Naive B cell (primary cell): ENCODE measurements at places on chromosomes 11 and 22. TPM values are rescaled to one million over a fixed set of nuclear protein-coding genes. Genes with fewer than 3 reads are reported as not detected.

DNA sequence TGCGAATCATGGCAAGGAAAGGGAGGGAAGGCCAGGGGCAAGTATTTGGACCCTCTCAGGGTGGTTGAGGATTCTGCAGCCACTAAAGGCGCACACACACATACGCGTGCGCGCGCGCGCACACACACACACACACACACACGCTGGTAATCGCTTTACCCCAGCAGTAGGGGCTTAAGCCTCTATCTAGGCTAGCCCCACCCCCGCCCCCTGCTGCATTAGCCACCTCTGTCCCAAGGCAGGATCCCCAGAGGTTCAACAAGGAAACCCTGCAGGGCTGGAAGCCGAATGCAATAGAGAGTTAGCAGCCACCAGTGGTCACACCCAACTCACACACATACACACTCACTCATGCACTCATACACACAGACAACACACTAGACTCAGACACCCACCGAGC is 28.6 kb upstream of the ELFN2 start:
- DNase-seq, result no peak
- H3K27me3 ChIP-seq, result no peaks in the 10 kb centered on the region
- H3K4me3 ChIP-seq, result no peak overlapping the region
- peaks cover 10% of the 10 kb centered on the region for H3K4me1 ChIP-seq

The RIMBP3B gene
- polyA plus RNA-seq, result 0.13 TPM

DNA sequence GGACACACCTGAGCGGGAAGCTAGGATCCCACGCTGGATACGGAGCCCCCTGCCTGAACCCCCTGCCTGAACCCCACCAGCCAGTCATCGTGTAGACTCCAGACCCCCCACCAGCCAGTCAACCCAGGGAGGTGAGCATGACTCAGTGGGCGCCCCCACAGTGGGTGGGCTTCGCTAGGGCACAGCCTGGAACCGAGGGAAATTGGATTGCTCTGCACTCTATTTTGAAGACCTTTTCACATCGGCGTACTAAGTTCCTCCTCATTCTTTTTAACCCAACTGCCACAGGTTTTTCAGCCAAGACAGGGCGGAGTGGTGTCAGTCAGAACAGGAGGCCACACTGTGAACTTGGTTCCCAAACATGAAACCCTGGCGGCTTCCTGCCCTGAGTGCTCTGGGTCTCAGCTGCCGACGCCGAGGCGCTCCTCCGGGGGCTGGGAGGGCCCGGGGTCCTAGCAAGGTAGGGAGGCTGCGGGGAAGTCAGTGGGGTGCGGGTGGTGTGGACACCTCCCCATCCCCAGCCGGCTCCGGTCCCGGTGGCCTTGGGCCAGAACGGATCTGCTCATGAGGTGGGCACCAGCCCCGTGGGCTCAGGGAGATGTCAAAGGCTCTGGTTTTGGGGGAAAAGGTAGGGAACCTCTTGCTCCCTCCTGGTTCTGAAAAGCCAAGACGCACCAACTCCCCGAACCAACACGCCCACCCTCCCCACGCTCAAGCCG is 57.0 kb downstream of the BRD1 start:
- DNase-seq, result no peak
- peaks cover 8% of the 10 kb centered on the region for H3K4me1 ChIP-seq
- no peaks in the 10 kb centered on the region for H3K27me3 ChIP-seq
- H3K27ac ChIP-seq, result peak overlapping the region; percentile 54
- peaks cover 8% of the 10 kb centered on the region for H3K36me3 ChIP-seq

- H3K4me3 ChIP-seq, result no peak overlapping the region
- no peak overlapping the region for H3K27ac ChIP-seq
- H3K36me3 ChIP-seq, result no peaks in the 10 kb centered on the region
- no peak for DNase-seq
- peaks cover 17% of the 10 kb centered on the region for H3K4me1 ChIP-seq
Observed at GRCh38 chr11:2562890-2563212, 118.0 kb downstream of the KCNQ1 start.

The SCGB1C1 gene
- not detected for polyA plus RNA-seq

GRCh38 chr11:64809781-64810241 is 540 bp downstream of the MEN1 start:
- no peaks in the 10 kb centered on the region for H3K36me3 ChIP-seq
- H3K27ac ChIP-seq, result peak overlapping the region; percentile 93
- H3K4me3 ChIP-seq, result peak overlapping the region; percentile 97
- DNase-seq, result no peak
- peaks cover 46% of the 10 kb centered on the region for H3K4me1 ChIP-seq
- no peaks in the 10 kb centered on the region for H3K27me3 ChIP-seq

The LMO2 gene
- polyA plus RNA-seq, result 12.7 TPM

The FADS1 gene
- 14.0 TPM for polyA plus RNA-seq

GRCh38 chr11:129222158-129222557 is 30.0 kb upstream of the ARHGAP32 start:
- no peak overlapping the region for H3K27ac ChIP-seq
- H3K27me3 ChIP-seq, result no peaks in the 10 kb centered on the region
- no peak for DNase-seq
- H3K36me3 ChIP-seq, result peaks cover 24% of the 10 kb centered on the region
- peaks cover 3% of the 10 kb centered on the region for H3K4me1 ChIP-seq

GRCh38 chr22:20143883-20144665 is 6.8 kb downstream of the CCDC188 start:
- no peak overlapping the region for H3K27ac ChIP-seq
- no peaks in the 10 kb centered on the region for H3K36me3 ChIP-seq
- H3K4me3 ChIP-seq, result no peak overlapping the region
- H3K27me3 ChIP-seq, result no peaks in the 10 kb centered on the region

DNA sequence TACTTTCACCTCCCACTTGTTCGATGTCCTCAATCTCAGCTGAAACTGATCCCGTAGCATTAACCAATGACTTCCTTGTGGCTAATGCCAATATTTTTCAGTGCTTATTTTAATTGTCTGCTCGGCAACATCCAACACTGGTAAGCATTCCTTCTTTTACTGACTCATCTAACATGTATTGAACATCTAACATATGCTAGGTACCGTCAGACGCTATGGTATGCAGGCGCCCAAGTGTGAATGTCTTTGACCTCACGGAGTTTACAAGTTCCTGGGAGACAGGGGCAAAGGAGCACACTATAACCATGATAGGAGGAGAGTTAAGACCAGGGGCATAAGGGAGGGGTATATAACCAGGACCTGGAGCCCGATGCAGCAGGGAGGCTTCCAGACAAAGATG is 1.7 kb downstream of the BRMS1 start:
- no peak for DNase-seq
- H3K4me3 ChIP-seq, result peak overlapping the region; percentile 99
- no peaks in the 10 kb centered on the region for H3K27me3 ChIP-seq

The MS4A3 gene
- polyA plus RNA-seq, result not detected

The DERL3 gene
- 25.6 TPM for polyA plus RNA-seq

DNA sequence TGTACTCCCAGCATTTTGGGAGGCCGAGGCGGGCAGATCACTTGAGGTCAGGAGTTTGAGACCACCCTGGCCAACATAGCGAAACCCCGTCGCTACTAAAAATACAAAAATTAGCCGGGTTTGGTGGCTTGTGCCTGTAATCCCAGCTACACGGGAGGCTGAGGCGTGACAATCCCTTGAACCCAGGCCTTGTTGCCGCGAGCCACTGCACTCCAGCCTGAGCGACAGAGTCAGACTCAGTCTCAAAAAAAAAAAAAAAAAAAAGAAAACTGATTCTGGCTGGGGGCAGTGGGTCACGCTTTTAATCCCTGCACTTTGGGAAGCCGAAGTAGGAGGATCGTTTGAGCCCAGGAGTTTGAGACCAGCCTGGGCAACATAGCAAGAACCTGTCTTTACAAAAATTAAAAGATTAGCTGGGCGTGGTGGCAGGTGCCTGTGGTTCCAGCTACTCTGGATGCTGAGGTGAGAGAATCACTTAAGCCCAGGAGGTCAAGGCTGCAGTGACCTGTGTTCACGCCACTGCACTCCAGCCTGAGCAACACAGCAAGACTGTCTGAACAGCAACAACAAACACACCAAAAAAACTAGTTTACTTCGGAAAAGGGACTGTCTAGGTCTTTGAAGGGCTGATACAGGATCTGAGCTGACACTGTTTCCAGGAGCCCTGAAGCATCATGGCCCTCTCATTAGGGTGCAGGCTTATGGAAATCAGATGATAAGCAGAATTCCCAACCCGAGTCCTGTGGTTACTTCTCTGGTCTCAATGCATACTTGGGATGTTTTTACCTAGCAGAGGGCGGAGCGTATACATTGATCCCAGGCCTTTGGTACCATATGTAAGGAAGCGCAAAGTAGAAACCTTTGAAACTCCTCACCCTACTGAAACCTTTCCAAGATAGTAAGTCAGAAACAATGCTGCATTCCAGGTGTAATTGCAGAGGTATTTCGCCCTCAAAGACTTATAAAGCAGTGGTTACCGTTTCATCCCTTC is 1.8 kb upstream of the CHKB start:
- no peaks in the 10 kb centered on the region for H3K36me3 ChIP-seq
- H3K27ac ChIP-seq, result no peak overlapping the region
- no peak for DNase-seq
- H3K27me3 ChIP-seq, result no peaks in the 10 kb centered on the region
- H3K4me1 ChIP-seq, result peaks cover 32% of the 10 kb centered on the region

DNA sequence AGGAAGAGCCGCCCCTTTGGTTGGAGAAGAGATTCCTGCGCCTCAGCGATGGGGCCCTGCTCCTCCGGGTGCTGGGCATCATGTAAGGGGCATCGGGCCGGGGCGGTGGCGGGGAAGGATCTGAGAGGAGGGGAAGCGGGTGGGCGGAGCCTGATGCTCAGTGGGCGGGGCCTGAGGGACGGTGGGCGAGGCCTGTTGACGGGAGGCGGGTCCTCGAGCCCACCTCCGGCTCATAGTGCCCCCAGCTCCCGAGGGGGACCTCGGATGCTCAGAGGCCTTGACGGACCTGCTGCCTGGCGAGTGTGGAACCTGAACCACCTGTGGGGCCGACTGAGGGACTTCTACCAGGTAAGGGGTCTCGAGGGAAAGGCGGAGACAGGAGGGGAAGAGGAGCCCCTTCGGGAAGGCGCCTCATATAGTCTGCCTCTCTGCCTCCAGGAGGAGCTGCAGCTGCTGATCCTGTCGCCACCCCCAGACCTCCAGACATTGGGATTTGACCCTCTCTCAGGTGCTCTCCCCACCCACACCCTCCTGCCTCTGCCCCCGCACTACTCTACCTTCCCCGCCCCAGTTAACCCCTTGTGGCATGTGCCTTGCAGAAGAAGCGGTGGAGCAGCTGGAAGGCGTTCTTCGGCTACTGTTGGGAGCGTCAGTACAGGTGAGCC is 799 bp downstream of the CCDC88B start:
- DNase-seq, result peak; percentile 78
- no peaks in the 10 kb centered on the region for H3K27me3 ChIP-seq
- H3K4me3 ChIP-seq, result peak overlapping the region; percentile 90
- peaks cover 45% of the 10 kb centered on the region for H3K4me1 ChIP-seq
- H3K27ac ChIP-seq, result peak overlapping the region; percentile 98

GRCh38 chr11:27532652-27533325 is 26.2 kb upstream of the LIN7C start:
- peaks cover 18% of the 10 kb centered on the region for H3K27me3 ChIP-seq
- no peak overlapping the region for H3K4me3 ChIP-seq
- H3K36me3 ChIP-seq, result no peaks in the 10 kb centered on the region
- no peak for DNase-seq
- H3K27ac ChIP-seq, result no peak overlapping the region
- H3K4me1 ChIP-seq, result no peaks in the 10 kb centered on the region

DNA sequence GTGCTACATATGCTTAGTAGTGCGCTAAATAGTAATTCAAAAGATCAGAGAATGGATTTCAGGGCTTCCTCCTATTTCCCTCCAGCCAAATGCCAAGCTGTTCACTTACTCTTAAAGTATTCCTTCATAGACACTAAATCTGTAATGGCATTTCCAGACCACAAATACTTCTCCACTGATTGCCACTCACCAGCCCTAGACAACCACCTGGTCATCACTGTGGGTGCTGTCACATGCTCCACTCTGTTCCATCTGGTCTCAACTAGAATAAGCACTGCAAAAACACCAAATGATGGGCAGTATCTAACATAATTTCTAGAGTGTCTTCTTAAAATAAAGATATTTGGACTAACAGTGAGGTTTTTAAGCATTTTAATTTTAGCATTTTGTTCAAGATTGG is 341.3 kb downstream of the AASDHPPT start:
- no peaks in the 10 kb centered on the region for H3K4me1 ChIP-seq
- DNase-seq, result no peak
- no peak overlapping the region for H3K27ac ChIP-seq
- no peak overlapping the region for H3K4me3 ChIP-seq
- no peaks in the 10 kb centered on the region for H3K27me3 ChIP-seq

- H3K4me1 ChIP-seq, result no peaks in the 10 kb centered on the region
- H3K4me3 ChIP-seq, result no peak overlapping the region
- no peak overlapping the region for H3K27ac ChIP-seq
- H3K36me3 ChIP-seq, result no peaks in the 10 kb centered on the region
Observed at GRCh38 chr11:71170624-71171423, 81.6 kb downstream of the SHANK2 start.

GRCh38 chr22:33296941-33297340 is 238.8 kb upstream of the SYN3 start:
- no peak for DNase-seq
- peak overlapping the region; percentile 32 for H3K27ac ChIP-seq
- peaks cover 12% of the 10 kb centered on the region for H3K36me3 ChIP-seq
- H3K4me3 ChIP-seq, result no peak overlapping the region
- H3K27me3 ChIP-seq, result no peaks in the 10 kb centered on the region

- no peak overlapping the region for H3K4me3 ChIP-seq
- H3K4me1 ChIP-seq, result no peaks in the 10 kb centered on the region
- no peak overlapping the region for H3K27ac ChIP-seq
- H3K27me3 ChIP-seq, result peaks cover 9% of the 10 kb centered on the region
- DNase-seq, result no peak
Observed at GRCh38 chr11:135022454-135022853, 610.4 kb upstream of the B3GAT1 start.

- H3K27me3 ChIP-seq, result no peaks in the 10 kb centered on the region
- no peak overlapping the region for H3K27ac ChIP-seq
- peaks cover 26% of the 10 kb centered on the region for H3K36me3 ChIP-seq
- no peak for DNase-seq
Observed at GRCh38 chr11:7655253-7656217, 17.8 kb downstream of the CYB5R2 start.

DNA sequence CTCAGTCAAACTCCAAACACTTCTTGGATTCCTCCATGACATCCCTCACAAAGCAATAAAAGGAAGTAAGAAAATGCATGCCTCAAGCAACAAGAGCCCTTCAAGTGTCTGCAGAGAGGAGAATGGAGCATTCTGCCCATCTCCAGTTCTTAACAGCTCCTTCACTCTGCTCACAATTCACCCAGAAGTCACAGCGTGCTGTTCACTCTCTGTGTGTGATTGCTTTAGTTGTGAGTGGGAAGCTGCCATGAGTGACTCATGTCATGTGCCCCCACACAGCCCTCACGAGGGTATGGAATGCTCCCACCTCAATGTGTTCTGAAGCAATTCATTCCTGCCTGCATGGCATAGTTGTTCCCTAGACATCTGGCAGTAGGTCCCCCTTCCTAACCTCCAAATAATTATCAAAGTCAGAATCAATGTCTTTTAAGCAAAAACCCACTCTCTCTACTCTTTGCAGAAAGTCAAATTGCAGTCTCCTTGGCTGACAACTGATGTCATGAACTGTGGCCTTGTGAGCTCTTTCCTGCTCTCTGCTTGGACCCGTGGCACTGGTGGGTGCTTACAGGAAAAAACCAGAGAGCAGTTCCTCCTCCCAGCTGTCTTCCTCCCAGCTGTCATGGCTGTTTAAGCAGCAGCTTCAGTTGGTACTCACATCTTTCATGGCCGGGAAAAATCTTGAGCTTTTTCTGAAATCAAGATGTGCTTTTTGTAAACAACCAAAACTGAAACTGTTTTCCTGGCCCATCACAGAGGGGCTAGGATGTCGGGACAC is 112.1 kb upstream of the SPON1 start:
- peaks cover 12% of the 10 kb centered on the region for H3K27me3 ChIP-seq
- H3K4me1 ChIP-seq, result peaks cover 11% of the 10 kb centered on the region
- H3K36me3 ChIP-seq, result no peaks in the 10 kb centered on the region
- H3K27ac ChIP-seq, result peak overlapping the region; percentile 82

- H3K27me3 ChIP-seq, result no peaks in the 10 kb centered on the region
- no peak overlapping the region for H3K27ac ChIP-seq
- no peak overlapping the region for H3K4me3 ChIP-seq
- H3K36me3 ChIP-seq, result no peaks in the 10 kb centered on the region
Observed at GRCh38 chr11:117649296-117650055, 147.5 kb downstream of the DSCAML1 start.
